ENCODE measurements at places on chromosomes 5 and 9.

DNA sequence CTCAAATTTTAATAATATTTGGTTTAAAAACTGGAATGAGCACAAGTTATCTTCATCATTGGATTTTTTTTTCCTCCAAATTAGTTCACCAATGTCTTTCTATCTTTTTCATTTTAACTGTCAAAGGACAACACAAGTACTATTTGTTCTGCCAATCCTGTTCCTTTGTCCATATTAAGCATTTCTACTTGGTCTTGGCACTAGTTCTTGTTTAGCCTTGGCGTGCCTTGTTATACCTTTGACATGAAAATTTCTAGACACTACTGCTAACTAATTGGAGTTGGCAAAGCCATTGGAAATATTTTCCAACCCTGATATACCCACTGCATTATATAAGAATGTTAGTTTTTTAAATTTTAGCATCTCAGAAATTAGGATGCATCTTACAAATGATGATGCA lies 3.8 kb downstream of the SPINK6 start:
- no peak for DNase-seq

DNA sequence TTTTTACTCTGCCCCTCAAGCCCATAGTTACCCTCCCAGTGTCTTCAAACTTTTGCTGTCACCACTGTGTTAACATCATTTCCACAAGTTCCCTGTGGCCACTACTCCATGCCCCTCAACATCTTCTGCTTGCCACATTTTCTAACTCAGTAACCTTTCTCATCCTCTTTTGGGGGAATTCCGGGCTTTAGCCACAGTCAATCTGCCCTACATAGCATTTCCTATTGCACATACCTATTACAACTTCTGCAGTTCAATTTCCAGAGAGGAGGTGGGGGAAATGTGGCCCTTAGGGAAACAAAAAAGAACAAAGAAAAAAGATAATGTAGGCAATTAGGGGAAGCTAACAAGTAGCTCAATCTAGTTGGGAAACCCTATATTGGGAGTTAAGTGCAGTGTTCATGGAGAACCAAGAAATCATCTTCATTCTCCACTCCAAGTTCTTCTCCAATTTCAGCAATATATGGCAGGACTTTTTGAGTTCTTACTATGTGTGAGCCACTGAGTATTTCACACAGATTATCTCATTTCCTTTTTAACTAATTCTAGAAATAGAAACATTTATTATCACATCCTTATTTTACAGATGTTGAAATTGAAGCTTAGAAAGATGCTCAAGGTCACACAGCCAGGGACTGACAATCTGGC lies 40.2 kb upstream of the LPAR1 start:
- no peak for DNase-seq

GRCh38 chr5:35120715-35121114 lies 73.0 kb upstream of the AGXT2 start:
- no peak for DNase-seq

GRCh38 chr9:97806721-97807120 lies 46.3 kb upstream of the FOXE1 start:
- DNase-seq: no peak

GRCh38 chr9:116468793-116469527 lies 218.1 kb upstream of the TRIM32 start:
- no peak for DNase-seq

GRCh38 chr5:79301046-79301712 lies 65.2 kb downstream of the JMY start:
- DNase-seq: no peak

DNA sequence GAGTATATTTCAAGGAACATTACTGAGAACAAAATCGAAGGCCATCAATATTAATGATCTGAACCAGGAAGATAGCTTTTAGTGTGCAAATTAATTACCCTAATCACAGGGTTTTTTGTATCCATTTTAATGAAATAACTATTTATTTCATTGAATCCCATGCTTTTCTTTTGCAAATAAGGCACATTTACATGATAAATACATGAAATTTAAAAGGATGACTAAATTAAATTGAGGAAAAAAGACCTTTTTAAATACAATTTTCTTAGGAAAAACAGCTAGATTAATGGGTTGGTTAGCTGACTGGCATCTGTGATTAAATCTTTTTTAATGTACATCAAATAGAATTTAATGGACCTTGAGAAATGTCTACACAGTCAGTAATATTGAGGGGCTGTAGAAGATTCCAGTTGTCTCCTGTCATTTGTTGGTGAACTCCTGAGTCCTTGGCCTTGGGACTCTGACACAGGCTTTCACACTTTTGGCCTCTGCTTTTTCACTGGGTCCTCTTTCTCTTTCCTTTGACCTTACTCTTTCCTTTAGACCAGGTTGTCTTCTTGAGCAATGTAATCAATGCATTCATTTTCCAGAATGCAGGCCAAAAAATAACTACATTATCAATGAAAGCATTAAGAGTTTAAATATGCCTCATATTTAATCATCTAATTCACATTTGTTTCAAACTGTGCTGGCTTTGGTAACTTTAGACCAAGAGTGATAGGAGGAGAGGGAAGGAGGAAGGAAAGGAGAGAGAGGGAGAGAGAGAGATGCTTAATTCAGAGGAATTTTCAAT lies 511.5 kb downstream of the ZNF608 start:
- no peak for DNase-seq

GRCh38 chr9:92097997-92098482 lies 17.2 kb downstream of the SPTLC1 start:
- DNase-seq: no peak

DNA sequence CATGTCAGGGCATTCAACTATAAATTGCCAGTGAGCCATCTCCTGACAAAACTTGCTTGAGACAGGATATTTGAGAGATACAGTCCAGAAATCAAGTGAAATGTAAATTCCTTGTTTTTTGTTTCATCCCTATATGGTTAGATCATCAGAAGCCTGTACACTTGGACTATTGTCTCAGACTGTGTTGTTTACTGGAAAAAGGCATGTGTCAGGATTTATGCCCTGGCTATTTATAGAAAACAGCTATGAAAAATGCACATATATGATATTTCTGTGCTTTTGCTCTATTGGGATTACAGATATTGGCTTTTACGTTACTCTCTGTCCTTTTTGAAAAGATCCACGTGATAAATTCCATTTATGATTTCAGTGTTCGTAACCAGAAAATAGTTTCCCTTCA lies 44.2 kb downstream of the IL31RA start:
- DNase-seq: no peak

- DNase-seq: no peak
These were observed 186.1 kb downstream of the SMC2 start for GRCh38 chr9:104280178-104280560.

DNA sequence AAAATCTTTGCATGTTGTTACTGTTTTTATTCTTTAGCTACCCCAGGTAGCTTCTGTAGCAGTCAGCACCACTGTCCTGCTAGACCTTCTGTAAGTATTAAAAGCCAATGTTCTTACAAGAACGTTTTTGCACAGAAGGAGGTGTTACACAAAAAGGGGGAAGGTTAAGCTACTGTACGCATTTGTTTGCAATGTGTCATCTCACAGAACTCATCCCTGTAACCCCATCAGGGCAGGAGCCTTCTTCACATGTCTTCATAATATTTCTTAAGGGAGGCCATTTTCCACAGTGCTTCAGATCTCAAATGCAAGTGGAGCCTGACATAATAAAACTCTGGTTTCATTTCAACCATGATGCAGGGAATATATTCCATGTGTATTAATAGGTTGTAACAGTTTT lies 67.9 kb downstream of the OSMR start:
- DNase-seq: no peak

GRCh38 chr9:118262191-118262590 lies 558.0 kb downstream of the TLR4 start:
- no peak for DNase-seq

DNA sequence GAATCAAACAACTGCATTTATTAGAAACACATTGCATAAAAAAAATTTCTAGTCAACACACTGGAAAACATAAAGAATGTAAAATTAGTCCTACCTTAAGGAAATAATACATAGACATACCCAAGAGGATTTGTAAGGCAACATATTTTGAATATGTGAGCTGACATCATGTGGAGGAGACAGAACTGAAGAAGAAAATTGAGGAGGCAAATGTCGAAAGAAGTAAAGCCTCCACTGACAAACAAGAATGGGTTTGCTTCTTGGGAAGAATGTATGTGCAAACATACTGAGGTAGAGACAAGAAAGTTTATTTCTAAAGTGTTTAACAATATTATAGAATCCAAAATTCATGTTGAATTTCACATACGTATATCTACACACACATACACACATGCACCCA lies 363.0 kb upstream of the PDE4D start:
- DNase-seq: no peak

DNA sequence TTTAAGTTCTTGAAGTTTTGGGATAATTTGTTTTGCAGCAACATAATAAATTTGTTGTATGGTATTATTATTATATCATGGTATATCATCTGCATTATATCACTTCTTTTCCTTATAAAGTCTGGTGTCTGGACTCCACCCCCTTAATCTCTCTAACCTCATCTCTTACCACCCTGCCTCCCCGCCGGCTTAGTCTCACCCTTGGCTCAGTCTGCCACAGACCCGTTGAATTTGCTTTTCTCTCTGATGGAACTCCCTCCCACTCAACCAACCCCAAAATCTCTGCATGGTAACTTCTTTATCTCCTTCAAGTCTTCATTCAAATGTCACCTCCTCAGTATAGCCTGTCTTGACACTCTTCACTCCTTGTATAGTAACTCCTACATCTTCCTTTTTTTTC lies 29.6 kb upstream of the MATR3 start:
- DNase-seq: no peak

DNA sequence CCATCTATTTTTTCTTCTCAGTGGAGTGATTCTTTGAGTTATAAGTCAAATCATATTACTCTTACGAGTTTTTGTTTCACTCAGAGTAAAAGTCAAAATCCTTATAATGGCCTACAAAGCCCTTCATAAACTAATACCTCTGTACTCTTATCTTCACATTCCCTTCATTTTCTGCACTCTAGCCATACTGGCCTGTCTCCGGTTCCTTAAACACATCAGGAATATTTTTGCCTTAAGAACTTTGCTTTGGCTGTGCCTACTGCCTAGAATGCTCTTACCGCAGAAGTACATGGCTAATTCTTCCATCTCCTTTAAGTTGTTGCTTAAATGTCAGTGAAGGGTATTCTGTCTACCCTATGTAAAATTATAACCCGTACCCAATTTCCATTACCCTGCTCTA lies 132.9 kb upstream of the GRHPR start:
- DNase-seq: no peak

GRCh38 chr9:135530146-135530545 lies 8.9 kb downstream of the LCN1 start:
- no peak for DNase-seq

DNA sequence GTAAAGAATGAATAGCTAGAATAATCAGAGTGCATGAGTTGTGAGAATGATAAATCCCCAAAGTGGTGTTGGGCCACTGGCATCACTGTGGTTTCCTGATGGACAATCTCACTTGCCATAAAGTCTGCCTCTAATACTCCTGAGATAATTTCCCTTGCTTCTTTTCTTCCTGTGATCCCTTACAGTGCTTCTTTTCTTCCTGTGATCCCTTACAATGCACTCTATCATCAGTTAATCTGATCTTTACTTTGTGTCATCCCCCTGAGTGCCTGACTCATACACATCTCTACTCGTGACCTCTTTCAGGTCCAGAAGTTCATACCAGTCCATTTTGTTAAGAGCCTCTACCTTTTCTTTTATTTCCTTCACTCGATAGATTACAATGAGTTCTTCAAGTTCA lies 418.3 kb downstream of the HCN1 start:
- DNase-seq: no peak
